ENCODE measurements at places on chromosomes 7 and 10. TPM values are rescaled to one million over a fixed set of nuclear protein-coding genes. Genes with fewer than 3 reads are reported as not detected.

DNA sequence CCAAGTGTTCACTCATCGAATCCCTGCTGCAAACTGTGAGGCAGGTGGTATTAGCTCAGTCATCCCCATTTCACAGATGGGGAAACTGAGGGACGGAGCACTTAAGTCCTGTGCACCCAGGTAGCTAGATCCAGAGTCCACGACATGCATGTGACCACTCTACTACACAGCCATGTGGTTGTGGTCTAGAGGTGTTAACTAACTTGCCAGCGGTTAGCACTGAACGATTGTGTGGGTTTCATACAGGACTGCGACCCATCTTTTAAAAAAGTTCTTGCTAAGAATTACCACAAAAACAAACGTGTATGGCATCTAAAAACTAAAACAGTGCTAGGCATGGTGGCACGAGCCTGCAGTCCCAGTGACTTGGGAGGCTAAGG is 16.1 kb upstream of the ABCC2 start:
- H3K27me3 ChIP-seq = no peaks in the 10 kb centered on the region
- no peaks in the 10 kb centered on the region for H3K36me3 ChIP-seq
- H3K4me1 ChIP-seq = peaks cover 17% of the 10 kb centered on the region
- no peak for DNase-seq
- H3K27ac ChIP-seq = no peak overlapping the region

DNA sequence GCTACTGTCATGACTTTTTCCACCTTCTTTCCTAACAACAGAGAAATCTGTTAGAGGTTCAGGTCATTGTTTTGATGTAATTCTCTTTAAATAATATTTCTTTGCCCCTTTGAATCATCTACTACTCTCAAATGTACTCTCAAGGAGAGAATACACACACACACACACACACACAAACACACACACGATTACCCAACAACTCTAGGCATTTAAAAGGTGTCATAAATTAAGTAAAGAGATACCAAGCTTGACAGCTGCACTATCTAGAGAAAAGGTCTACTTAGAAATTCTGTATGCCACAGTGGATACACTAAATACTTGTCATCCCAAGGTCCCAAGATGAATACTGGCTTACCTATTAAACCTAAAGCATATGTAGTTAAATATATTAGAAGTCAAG is 4.8 kb downstream of the PANK1 start:
- no peaks in the 10 kb centered on the region for H3K36me3 ChIP-seq
- DNase-seq = no peak
- no peak overlapping the region for H3K4me3 ChIP-seq
- H3K27ac ChIP-seq = no peak overlapping the region
- no peaks in the 10 kb centered on the region for H3K27me3 ChIP-seq

DNA sequence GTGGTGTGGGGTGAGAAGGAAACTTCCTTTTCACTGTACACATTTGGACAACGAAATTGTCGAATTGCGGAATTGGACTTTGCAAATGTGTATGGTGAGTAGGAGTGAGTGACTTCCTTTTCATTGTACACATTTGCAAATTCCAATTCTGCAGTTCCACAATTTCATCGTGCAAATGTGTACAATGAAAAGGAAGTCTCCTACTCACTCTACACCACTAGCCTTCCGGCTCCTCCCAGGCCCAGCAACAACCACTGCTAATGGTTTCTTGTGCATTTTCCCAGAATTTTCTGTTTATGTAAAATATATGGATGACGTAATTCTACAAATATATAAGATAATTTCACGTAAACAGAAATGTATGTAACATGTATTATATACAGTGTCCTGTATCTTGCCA is 118.5 kb downstream of the ARL4A start:
- H3K4me3 ChIP-seq = no peak overlapping the region
- no peaks in the 10 kb centered on the region for H3K4me1 ChIP-seq
- no peaks in the 10 kb centered on the region for H3K27me3 ChIP-seq
- DNase-seq = no peak
- no peaks in the 10 kb centered on the region for H3K36me3 ChIP-seq

- DNase-seq = peak; percentile 25
- H3K4me1 ChIP-seq = no peaks in the 10 kb centered on the region
- peaks cover 7% of the 10 kb centered on the region for H3K27me3 ChIP-seq
- H3K4me3 ChIP-seq = no peak overlapping the region
Measured at GRCh38 chr7:51344406-51345138, 28.0 kb upstream of the COBL start.

DNA sequence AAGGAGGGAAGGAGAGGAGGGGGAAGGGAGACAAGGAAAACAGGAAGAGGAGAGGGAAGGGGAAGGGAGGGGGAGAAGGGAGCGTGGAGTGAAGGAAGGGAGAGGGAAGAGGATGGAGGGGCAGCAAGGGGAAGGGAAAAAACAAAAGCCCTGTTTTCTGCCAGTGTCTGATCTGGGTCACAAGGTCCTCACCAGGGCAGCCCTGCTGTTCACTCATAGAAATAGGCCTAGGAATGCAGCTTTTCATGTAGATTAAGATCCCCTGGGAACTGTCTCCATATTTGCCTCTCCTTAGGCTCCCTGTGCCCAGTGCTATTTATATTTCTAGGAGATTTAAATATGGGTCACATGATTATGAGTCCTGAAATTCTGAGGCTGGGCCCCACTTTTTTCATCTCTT is 790.7 kb downstream of the TNS3 start:
- no peaks in the 10 kb centered on the region for H3K4me1 ChIP-seq
- DNase-seq = no peak
- no peaks in the 10 kb centered on the region for H3K36me3 ChIP-seq

The CACNB2 gene
- 134 TPM for total RNA-seq

The STEAP2 gene
- 2.9 TPM for total RNA-seq

- no peaks in the 10 kb centered on the region for H3K36me3 ChIP-seq
- no peak for DNase-seq
- peaks cover 4% of the 10 kb centered on the region for H3K27me3 ChIP-seq
- no peak overlapping the region for H3K27ac ChIP-seq
- H3K4me3 ChIP-seq = no peak overlapping the region
Measured at GRCh38 chr10:123742751-123743440, 76.7 kb downstream of the GPR26 start.

The RPEL1 gene
- not detected for total RNA-seq

GRCh38 chr7:73749931-73750776 is 11.6 kb upstream of the ABHD11 start:
- peaks cover 9% of the 10 kb centered on the region for H3K4me1 ChIP-seq
- no peak overlapping the region for H3K4me3 ChIP-seq
- DNase-seq = no peak
- peak overlapping the region; percentile 75 for H3K27ac ChIP-seq
- H3K36me3 ChIP-seq = no peaks in the 10 kb centered on the region

DNA sequence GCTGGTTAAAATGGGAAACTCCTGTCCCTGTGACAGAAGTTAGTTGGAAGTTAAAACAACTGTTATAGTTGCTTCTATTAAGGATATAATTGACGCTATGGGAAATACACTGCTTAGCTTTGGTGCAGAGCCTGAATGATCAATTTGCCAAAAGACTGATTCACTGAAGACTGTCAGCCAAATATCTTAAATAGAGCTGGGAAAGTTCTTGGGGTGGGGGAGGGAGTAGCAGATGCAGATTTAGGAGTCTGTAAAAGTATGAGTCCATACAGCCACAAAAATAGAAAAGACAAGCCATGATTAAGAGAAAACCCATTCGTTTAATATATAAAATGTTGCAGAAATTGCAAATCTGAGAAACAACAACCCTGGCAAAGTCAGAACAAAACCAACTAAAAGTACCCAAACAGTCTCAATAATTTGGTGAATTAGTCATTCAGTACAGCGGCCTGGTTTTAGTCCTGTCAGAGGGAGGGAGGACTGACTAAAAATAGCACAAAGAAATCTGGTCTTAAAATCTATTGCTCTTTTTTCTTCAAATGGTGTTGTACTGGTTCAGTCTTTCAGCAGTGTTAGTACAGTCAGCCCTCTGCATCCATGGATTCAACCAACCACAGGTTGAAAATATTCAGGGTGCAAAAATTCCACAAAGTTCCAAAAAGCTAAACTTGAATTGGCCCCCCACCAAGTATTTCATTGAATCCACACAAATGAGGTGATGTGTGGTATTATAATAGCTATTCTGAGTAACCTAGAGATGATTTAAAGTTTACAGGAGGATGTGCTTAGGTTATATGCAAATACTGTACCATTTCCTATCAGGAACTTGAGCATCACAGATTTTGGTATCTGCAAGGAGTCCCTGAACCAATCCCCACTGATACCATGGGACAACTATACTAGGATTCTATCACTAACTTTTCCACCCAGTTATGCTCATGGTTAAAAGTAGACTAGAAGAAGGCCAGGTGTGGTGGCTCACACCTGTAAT is 30.0 kb downstream of the STK17A start:
- H3K36me3 ChIP-seq = peaks cover 11% of the 10 kb centered on the region
- peaks cover 2% of the 10 kb centered on the region for H3K4me1 ChIP-seq
- no peak overlapping the region for H3K27ac ChIP-seq
- H3K27me3 ChIP-seq = no peaks in the 10 kb centered on the region

The KLF14 gene
- not detected for total RNA-seq

- no peak overlapping the region for H3K4me3 ChIP-seq
- H3K27ac ChIP-seq = no peak overlapping the region
- no peaks in the 10 kb centered on the region for H3K36me3 ChIP-seq
- DNase-seq = no peak
Measured at GRCh38 chr10:15572531-15573045, 147.1 kb downstream of the ITGA8 start.

DNA sequence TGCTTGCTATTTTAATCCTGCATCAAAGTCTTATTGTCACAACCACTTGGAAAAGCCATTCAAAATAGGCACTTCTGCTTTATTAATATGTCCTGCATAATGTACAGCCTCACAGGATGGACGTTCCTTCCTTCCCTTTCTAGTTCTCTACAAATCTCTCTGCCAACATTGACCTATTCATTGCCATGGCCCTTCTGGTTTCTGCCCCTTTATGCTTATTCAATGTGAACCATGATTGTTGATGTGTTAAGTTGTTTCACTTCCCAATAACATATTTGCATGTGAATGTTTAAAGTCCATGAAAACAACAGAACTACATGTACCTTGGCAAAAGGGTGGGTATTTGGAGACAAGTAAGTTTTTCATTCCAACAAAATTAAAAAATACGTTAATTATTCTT is 45.7 kb downstream of the COL28A1 start:
- no peak for DNase-seq
- H3K27me3 ChIP-seq = no peaks in the 10 kb centered on the region
- no peaks in the 10 kb centered on the region for H3K36me3 ChIP-seq
- H3K4me3 ChIP-seq = no peak overlapping the region
